ENCODE measurements at places on chromosomes 2 and 18.

DNA sequence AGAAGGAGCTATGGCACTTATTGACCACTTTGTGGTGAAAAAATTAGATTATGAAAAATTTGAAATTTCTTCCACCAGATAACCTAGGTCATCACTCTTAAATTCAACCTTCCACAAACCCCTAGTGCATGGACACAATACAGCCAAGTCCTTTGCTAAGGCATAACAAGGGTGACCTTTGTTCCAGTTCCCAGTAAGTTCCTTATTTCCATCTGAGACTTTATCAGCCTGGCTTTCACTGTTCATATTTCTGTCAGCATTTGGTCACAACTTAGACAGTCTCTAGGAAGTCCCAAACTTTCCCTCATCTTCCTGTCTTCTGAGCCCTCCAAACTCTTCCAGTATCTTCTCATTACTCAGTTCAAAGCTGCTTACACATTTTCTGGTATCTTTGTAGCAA is 132.5 kb downstream of the TRABD2A start:
- no peak for DNase-seq

DNA sequence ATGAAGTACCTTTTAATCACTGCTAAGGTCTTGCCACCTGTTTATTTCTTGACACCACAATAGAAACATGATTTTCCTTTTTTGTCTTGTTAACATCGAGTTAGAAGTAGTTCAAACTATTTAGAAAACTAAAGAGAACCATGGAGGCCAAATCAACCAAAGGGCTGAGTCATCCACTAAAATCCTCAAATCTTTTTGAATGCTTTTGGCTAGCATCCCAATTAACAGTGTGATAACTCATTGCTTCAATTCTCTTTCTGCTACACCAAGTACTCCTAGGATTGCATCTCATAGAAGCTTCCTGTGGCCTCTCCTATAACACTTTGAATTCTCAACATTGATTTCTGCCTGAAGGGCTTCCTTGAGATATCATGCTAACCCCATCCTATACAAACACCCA is 159.9 kb upstream of the MMADHC start:
- DNase-seq: no peak

GRCh38 chr18:24456549-24456948 is 3.9 kb upstream of the HRH4 start:
- no peak for DNase-seq

DNA sequence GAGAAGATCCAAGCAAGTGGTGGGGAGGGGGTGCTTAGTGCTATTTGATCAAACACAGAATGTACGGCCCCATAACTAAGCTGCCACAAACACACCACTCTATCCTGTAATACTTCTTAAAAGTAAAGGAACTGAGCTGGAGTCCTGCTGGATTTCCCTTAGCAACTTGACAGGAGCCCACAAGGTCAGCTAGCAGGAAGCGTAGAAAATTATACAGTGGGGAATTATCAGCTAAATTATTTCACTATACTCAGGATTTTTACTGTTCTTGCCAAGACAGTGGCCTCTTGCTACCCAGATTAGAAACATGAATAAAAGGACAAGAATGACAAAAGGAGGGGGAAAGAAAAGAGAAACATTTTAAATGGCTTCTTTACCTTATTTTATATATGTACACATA is 217.1 kb downstream of the ZNF521 start:
- DNase-seq: no peak

- no peak for DNase-seq
Observed at GRCh38 chr18:37987901-37988300, 422.3 kb upstream of the CELF4 start.

DNA sequence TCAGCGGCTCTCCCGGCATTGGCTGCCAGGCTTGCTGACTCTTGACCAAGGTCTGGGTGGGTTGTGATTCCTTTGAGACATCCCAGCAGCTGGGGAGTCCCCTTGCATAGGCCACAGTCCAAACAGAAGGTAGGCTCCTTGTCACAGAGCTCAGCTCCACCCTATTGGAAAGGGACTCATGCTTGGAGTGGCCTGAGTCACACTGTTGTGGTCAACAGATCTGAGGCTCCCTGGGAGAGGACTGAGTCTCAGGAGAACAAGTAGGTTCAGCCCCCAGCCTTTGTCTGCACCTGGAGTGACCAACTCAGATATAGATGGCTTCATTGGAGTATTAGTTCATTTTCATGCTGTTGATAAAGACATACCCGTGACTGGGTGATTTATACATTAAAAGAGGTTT is 32.1 kb upstream of the SH3BP4 start:
- DNase-seq: no peak

- no peak for DNase-seq
Observed at GRCh38 chr2:3895021-3895420, 191.6 kb downstream of the DCDC2C start.

- DNase-seq: no peak
Observed at GRCh38 chr2:99325384-99325783, 10.7 kb downstream of the TXNDC9 start.

- no peak for DNase-seq
Observed at GRCh38 chr2:45505138-45505537, 105.9 kb downstream of the SRBD1 start.

DNA sequence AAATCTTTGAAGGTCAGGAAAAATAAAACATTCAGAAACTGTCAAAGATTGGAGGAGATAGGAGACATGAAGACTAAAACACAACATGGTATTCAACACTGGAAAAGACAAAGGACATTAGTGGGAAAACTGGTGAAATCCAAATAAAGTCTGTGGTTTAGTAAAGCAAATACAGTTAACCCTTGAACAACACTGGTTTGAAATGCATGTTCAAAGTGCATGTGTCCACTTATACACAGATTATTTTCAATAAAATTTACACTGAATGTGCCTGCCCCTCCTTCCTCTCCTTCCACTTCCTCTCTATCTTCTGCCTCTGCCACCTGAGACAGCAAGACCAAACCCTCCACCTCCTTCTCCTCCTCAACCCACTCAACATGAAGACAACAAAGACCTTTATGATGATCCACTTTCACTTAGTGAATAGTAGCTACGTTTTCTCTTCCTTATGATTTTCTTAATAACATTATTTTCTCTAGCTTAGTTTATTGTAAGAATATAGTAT is 14.5 kb downstream of the OLA1 start:
- no peak for DNase-seq

DNA sequence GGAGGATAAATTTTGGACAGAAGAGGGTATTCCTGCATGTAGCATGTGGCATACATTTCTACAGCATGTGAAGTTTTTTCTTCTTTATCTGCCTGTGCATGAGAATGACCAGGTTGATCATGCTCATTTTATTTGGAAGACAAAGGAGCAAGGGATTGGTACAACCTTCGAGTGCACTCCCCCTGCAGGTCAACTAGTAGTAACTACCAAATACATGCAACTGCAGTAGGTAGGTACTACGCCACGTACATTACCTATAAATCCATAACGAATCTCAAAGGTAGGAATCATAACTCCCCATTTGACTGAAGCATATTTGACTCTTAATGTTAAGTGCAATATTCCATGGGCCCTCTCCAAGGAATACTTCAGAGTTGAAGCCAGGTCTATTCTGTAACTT is 763.9 kb downstream of the TSN start:
- no peak for DNase-seq

GRCh38 chr2:20567926-20568179 is 83.0 kb downstream of the HS1BP3 start:
- no peak for DNase-seq

DNA sequence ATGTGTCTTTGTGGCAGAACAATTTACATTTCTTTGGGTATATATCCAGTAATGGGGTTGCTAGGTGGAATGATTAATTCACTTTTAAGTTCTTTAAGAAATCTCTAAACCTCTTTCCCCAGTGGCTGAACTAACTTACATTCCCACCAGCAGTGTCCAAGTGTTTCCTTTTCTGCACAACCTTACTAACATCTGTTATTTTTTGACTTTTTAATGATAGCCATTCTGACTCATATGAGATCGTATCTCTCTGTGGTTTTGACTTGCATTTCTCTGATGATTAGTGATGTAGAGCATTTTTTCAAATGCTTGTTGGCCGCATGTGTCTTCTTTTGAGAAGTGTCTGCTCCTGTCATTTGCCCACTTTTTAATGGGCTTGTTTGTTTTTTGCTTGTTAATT is 43.1 kb upstream of the PTH2R start:
- no peak for DNase-seq

All from effector memory CD8-positive, alpha-beta T cell (primary cell).